ENCODE measurements at places on chromosomes 11 and 22.

DNA sequence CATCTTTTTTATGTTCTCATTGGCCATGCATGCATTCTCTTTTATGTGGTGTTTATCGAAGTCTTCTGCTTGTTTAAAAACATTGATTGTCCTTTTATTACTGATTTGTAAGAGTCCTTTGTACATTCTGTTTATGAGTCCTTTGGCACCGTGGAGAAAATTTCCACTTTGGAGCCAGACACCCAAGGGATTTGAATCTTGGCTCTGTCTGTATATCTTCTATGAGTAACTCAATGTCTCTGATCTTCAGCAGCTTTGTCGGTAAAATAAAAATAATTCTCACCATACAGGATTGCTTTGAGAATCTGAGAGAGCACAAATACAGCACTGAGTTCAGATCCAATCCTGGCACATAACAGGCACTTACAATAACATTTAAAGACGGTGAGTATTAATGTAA lies 12.8 kb upstream of the SORL1 start:
- DNase-seq = no peak

GRCh38 chr11:118415062-118415738 lies 13.8 kb downstream of the ATP5MG start:
- no peak for DNase-seq

DNA sequence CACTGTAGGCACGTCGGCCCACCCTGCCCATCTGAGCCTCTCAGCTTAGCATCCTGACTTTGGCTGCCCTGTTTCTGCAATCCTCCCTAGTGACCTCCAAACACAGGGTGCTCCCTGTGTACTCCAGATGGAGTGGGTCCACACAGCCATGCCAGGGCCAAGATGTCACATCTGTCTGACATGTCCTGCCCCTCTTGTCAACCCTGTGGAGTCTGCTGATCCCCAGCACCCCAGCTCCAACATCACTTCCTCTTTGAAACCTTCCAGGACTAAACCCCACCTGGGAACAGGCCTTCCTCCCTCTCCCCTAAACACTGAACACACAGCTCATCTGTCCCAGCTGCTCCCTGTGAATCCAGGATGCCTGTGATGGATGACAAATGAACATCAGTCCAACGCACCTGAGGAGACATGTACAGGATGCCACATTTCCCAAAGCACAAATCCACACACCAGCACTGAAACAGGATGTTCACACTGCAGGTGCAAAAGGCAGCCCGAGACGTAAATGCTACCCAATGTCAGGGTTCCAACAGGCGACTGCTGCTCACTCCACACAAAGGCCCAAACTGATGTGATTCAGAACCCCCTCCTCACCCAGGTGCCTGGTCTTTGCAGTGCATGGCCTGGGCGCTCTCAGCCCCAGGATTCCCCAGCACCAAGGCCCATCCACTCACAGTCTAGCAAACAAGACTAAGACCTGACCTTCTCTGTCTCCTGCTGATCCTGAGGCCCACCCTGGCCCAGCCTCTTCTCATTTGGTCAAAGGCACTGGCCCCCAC lies 2.0 kb upstream of the TSSK2 start:
- no peak for DNase-seq

- no peak for DNase-seq
Observed at GRCh38 chr22:24170188-24170587, 11.1 kb upstream of the SUSD2 start.

DNA sequence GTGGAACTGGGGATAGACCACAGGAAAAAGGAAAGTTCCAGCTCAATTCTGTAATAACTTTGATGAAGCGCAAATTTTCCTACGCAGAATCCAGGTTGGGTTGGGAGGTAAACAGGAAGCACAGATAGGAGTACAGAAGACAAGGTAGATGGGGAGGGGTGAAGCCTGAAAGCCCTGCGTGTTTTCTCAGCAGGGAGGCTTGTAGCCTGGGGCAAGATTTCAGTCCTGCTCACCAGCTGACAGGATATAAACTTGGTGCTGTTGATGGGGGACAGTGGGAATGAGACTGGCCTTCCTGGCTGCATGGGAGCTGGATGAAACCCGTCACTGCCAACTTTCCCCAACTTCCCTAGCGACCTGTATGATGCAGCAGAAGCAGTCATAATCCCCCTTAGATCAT lies 114.9 kb downstream of the ARHGAP32 start:
- no peak for DNase-seq

GRCh38 chr22:22099194-22099486 lies 116.6 kb upstream of the TOP3B start:
- DNase-seq = no peak

Data from SJSA1 (cell line).